ENCODE measurements at places on chromosomes 4 and X.

GRCh38 chr4:186942758-186943377 is 219.2 kb upstream of the FAT1 start:
- DNase-seq, result no peak

GRCh38 chr4:74874753-74875367 is 58.1 kb upstream of the PARM1 start:
- DNase-seq, result peak; percentile 30

DNA sequence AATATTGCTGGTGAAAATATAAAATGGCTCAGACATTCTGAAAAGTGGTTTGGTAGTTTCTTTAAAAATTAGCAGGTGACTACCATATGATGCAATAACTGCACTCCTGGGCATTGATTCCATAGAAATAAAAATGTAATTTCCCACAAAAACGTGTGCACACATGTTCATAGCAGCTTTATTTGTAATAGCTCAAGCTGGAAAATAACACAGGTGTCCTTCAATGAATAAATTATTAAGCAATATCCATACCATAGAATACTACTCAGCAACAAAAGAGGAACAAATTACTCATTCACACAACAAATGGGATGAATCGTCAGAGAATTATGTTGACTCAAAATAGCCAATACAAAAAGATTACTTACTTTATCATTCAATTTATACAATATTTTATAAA is 893.7 kb upstream of the SLIT2 start:
- DNase-seq, result no peak

GRCh38 chr4:150063128-150063527 is 15.1 kb upstream of the DCLK2 start:
- DNase-seq, result no peak

- DNase-seq, result no peak
These were observed 45.5 kb downstream of the CLNK start for GRCh38 chr4:10639100-10639499.

GRCh38 chr4:164613792-164614191 is 140.1 kb upstream of the SMIM31 start:
- no peak for DNase-seq

GRCh38 chr4:164997941-164998340 is 20.5 kb upstream of the TRIM61 start:
- DNase-seq, result no peak

GRCh38 chr4:3850128-3850527 is 83.9 kb downstream of the ADRA2C start:
- DNase-seq, result no peak

- DNase-seq, result no peak
These were observed 4.5 kb upstream of the CXCL9 start for GRCh38 chr4:76011700-76012387.

GRCh38 chr4:36872679-36873078 is 371.9 kb upstream of the NWD2 start:
- DNase-seq, result no peak

DNA sequence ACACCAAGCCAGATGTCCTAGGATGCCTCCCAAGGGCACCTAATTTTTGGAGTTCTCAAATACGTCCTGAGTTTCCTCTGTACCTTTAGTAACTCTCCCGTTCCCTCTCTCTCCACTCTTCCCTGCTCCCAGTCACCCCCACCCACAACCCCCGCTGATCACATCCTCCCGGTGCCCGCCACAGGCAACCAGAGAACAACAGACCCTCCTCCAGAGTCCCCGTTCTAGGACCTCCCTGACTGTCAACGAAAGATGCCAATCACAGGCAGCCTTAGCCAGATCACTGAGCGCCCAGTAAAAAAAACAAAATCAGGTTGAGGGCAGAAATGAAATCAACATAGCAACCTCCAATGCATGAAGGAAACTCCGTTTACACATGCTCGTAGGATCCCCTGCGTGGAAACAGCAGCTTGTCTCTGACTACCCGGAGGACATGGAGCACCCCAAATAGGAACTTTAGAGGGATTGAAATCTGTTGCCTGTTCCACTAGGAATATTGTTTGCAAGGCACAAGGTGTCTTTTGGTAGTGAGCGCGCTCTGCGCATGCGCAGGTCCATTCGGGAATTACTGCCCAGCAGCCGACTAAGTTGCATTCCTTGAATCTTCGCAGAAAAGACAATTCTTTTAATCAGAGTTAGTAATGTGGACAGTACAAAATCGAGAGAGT is at the start of gene GABRB1:
GABRB1 (plus strand) TSS at position 557 of the 668 bp plus-strand sequence.
- peak; percentile 11 for DNase-seq

GRCh38 chrX:120536061-120536460 is 24.7 kb downstream of the CUL4B start:
- DNase-seq, result no peak

DNA sequence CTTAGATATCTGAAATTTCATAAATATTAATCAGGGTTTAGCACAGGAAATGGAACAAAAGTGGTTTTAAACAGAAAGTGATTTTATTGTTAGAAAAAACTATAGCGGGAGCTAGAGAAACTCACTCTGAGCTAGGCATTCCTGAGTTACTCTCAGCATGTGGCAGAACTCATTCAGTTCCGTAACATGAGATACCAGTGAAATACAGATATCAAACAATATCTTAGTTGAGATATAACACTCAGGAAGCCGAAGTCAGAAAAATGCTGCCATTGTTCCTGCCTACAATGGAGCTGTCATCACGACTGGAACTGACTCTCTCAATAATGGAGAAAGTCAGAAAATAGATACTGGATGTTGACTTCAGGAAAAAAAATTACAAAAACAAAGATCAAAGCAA is 1428.7 kb downstream of the PCDH18 start:
- DNase-seq, result no peak

- no peak for DNase-seq
These were observed 20.8 kb upstream of the TEX13C start for GRCh38 chrX:125298871-125299270.

GRCh38 chr4:51906167-51906958 is 63.4 kb downstream of the DCUN1D4 start:
- DNase-seq, result no peak

DNA sequence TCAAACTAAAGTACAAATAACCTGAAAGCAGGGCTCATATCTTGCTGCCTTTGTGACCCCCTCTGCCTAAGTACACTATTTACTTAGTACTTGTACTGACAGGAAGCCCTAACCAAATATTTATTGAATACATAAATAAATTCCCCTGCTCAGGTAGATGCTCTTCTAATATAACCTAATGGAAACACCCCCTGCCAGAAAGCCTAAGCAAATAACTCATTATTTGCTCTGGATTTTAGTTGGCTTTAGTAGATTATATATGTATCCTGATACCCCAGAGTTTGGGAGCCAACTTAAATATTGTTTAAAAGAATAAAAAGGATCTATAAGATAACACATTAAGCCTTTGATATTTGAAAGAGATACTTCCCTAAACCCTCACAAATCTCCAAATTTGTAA is 318.2 kb downstream of the PPP1R2C start:
- no peak for DNase-seq

DNA sequence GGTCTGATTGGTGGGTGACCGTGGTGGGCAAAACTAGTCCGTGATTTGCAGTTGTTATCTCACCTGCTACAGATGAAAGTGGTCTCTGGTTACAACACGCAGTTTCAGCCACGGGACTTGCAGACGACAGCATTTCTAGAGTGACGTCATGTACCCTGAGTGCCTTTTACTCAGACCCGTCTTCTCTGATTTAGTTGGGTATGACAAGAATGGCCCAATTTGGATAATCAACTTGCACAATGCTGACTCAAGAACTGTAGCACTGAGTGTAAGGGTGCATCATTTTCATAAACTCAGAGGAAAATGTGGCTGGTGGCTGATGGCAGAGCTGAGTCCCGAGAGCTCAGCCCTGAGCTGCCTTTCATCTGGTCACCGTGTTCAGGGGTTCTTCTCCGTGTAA is 281.4 kb upstream of the FRG1 start:
- no peak for DNase-seq

GRCh38 chr4:48636911-48637310 is 143.2 kb downstream of the FRYL start:
- DNase-seq, result no peak

DNA sequence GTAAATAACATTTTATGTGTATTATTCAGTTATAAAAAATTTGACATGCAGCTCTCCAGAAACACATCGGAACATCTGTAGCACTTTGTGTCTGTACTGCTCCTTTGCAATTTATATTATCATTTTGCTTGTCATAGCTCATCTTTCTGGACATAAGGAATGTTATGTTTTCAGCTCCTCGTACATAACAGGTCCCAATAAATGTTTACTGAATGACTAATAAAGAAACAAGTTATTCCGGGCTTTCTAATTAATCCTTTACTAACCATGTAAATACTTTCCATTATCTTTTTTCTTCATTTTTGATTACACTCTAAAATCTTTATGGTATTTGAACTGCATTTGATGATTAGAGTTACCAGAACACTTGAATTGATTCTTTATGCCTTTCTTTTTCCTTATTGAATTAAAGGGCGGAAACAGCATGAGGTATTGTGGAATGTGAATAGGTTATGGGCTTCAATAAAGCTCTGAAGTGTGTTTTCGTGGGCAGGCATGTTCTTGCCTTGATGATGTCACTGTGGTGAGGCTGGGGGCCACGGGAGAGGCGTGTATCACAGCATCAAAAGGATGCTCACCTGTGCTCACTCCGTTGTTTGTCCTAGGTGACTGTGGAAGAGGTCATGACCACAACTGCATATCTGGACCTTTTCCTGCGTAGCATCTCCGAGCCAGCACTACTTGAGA is 131.6 kb downstream of the GATB start:
- no peak for DNase-seq

DNA sequence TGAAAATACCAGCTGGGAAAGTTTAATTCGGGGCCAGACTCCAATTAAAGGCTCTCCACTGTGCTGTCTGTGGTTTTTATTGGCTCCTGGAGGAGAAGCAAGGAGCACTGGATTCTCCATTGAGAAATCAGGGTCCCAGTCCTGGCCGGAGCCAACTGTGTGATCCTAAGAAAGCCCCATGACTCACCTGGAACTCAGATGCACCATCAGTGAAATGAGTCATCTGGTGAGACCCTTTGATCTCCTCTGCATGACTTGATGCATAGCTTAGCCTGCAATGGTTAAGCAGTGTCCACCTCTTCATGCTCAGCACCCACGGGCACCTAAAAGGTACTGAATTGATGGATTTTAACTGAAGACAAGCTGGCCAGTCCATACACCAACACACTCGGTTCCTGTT is 119.2 kb upstream of the VCX3B start:
- no peak for DNase-seq

GRCh38 chrX:75155827-75156525 is at the start of gene ABCB7:
Gene ABCB7, minus strand, starts transcription at chrX:75156283. Its CDS starts 11 bp downstream, at chrX:75156272.
- DNase-seq, result peak; percentile 58

Data from CD8-positive, alpha-beta memory T cell (primary cell).